ENCODE measurements at places on chromosomes 7 and 10.

GRCh38 chr7:139560678-139561077 lies 37.2 kb downstream of the CLEC2L start:
- no peak for DNase-seq

DNA sequence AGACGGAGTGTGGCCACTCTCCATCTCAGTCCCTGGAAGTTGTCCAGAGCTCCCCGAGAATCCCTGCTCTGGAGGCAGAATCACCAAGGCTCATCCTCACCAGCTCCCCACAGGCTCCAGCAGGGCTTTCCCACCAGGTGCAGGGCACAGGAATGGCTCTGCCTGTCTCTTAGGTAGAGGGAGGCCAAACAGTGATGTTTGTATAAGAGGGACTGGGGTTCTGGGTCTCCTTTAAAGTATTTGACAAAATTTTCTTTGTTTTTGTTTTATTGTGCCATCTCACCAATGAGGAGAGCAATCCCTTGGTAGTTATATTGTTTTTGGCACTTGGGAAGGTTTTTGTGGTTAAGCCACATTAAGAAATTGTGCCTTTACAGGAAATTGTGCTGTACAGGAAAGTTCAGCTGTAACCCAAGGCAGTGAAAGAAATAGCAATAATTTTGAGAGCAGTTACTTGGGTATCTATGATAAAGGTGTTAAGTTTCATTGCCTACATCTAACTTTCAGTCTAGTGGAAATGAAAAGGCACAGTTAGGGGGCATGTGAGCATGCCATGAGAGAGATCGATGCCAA lies 219.3 kb upstream of the PRSS58 start:
- no peak for DNase-seq

DNA sequence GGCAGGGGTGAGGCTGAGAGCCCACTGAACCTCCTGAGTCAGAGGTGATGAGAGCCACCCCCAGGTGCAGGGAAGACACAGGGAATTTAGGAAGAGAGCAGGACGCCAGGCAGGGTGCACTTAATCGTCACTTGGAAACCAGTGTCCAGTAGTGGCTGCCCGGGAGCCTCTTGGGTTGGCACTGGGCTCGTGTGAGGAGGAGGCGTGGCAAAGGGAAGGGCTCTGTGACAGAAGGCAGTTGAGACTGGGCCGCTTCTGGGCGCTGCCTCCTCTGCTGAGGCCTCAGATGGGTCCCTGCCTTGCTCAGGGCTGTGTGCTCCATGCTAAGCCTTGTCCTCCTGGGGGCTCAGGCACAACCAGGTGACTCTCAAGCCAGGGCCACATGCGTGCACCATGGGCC lies 13.3 kb downstream of the RET start:
- DNase-seq, result no peak

DNA sequence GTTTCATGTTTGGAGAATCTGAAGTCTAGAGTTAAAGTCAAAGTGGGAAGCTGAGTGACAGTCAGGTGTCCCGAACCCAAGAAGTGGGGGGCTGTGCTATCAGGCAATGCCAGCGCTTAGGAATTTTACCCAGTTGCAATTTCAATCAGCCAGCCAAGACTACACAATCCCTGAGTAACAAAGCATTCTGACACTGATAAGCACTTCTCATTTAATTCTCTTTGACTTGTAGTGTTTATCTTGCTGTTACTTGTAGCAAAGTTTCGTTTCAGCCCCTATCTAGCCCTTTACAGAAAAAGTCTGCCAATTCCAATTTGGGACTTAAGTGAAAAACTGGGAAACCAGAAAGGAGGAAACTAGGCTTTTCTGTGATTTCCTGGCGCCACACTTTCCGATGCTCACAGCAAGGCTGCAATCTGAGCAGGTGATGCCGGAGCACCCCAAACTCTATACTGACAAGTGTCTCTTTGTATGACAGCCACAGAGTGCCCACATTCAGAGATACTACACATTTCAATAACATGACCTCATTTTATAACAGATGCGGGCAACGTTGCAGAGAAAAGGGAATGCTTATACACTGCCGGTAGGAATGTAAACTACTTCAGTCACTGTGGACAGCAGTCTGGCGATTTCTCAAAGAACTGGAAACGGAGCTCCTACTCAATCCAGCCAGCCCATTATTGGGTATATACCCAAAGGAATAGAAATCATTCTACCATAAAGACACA lies 61.0 kb downstream of the ITIH5 start:
- DNase-seq, result no peak

DNA sequence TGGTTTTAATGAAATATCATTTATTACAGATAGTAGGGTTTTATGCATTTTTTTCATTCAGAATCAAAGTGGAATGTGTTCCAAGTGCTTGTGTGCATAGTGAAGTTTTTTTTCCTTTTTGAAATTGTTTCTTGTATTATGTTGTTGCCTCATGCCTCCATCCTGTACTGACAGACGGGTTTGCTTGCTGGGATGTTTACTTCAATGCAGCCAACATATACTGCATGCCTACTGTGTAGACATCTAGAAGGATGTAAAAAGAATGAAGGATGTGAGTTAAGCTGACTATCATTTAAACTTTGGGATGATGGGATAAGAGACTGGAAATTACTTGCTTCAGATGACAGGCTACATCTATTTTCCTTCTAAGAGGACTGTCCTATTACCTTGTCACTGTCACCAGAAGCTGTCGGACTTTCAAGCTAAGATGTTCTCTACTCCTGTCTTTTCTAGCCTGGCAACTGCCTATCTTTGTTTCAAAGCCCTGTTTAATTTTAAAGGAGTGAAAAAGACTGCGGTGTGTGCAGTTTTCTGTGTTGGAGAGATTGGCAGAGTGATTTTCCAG lies 243.7 kb downstream of the CDK14 start:
- no peak for DNase-seq

GRCh38 chr7:92824901-92825480 lies 11.4 kb downstream of the CDK6 start:
- DNase-seq, result no peak

DNA sequence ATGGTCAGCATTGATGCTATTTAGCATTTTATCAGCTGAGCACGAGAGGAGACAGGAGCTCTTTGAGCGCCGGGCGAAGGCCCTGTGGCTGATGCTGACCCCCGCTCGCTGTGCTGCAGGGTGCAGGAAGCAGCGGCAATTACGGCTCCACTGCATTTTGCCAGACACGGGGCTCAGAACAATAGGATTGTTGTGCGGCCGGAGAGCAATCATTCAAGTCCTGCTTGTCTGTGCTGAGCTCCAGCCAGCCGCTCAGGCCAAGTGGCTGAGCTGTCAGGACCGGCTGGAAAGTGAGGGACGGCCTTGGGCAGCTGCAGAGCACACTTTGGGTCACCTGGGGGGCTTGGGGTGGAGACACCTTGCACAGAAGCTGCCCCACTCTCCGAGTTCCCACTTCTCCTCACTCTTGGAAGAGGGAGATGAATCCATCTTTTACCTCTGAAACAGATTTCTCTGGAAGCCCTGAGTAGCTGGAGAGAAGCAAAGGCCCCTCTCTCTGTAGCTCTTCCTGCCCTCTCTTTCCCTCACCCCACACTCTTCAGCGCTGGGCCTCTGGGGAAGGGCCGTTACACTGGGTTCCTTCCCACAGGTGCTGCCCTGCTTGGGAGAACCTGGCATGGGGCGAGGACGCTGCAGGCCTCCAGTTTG lies 17.3 kb upstream of the ADARB2 start:
- DNase-seq, result no peak

GRCh38 chr10:75235375-75236177 lies at the start of gene COMTD1:
Gene COMTD1 (minus strand): TSS chr10:75235957. CDS start chr10:75235928, 29 bp downstream.
- peak; percentile 66 for DNase-seq

GRCh38 chr7:123824754-123825067 lies 20.3 kb upstream of the HYAL4 start:
- no peak for DNase-seq

DNA sequence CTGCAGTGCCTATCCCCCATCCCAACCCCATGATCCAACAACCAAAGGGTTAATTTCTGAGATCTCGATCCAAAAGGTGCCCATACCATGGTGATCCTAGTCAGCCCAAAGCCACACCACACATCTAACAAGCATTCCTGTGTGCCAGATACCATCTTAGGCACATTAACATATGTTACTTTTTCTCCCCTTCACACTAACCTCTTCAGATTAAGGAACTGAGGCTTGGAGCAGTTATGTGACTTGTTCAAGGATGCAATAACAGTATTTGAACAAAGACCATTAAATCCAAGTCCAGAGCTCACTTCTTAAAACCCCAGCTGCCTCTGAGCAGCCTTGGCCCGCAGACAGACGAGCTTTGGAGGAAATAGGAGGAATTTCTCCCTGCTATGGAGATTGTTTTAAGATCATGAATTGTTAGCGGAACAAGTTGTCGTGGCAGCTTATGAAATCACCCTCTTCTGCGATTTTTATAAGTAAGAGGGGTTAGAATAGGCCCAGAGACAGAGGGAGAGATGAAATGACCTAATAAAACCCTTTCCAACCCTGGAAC lies 327.2 kb downstream of the KCNMA1 start:
- DNase-seq, result no peak

GRCh38 chr7:20219446-20220292 lies 2.5 kb upstream of the MACC1 start:
- DNase-seq, result peak; percentile 48

- no peak for DNase-seq
Observed at GRCh38 chr7:132876576-132876975, 205.3 kb downstream of the CHCHD3 start.

DNA sequence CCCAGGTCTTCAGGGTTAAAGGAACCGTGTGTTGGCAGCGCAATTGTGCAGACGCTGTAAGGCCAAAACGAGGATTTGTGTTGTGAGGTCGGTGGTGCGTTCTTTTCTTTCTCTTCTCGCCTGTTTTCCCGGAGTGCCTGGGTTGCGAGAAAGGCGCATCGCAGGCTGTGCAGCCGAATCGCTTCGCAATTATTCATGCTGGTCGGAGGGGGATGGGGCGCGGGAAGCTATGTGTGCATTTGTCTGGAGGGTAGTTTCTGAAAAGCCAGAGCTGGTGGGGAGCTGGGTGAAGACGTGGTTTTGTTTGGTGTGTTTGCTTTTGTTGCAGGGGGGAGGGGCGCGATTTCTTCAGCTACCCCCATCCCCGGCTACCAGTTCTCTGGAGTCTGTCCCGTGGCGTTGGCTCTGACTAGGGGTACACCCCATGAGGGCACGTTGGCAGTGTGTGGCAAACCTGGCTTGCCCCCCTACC lies 2.1 kb downstream of the MXI1 start:
- no peak for DNase-seq

GRCh38 chr7:15345216-15345615 lies 216.6 kb downstream of the AGMO start:
- DNase-seq, result no peak

- DNase-seq, result no peak
Observed at GRCh38 chr7:157389951-157390730, 53.3 kb downstream of the DNAJB6 start.

GRCh38 chr7:31145339-31145738 lies 93.2 kb downstream of the ADCYAP1R1 start:
- no peak for DNase-seq

DNA sequence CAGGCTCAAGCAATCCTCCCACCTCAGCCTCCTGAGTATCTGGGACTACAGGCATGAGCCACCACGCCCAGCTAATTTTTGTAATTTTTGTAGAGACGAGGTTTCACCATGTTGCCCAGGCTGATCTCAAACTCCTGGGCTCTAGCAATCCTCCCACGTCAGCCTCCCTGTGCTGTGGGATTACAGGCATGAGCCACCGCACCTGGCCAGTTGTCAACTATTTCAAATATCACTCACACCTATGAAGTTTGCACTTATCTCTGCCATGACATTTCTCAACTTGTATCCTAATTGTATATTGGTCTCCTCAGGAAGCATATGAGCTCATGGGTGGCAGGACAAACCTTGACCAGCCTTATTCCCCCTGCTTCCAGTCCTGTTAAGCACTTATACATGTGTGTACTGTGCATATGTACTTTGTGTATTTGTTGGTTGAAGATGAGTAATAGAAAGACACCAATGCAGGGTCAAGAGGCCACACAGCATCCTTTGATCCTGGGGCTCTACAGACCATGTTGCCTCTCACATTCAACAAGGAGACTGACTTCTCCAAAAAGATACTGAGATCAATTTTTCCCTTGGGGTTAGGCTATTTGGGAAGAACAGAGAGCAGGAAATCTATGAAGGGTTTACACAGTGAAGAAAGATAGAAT lies 82.2 kb downstream of the SLC16A9 start:
- no peak for DNase-seq

DNA sequence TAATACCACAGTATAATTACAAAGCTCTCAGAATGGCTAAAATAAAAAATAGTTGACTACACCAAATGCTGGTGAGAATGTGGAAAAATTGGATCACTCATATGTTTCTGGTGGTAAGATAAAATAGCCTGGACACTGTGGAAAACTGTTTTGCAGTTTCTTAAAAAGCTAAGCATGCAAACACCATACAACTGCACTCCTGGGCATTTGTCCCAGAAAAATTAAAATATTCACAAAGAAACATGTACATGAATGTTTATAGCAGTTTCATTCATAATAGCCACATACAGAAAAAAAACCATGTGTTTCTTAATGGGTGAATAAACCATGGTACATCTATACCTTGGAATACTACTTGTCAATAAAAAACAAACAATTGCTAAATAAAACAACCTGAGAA lies 172.9 kb downstream of the AHR start:
- DNase-seq, result no peak

- no peak for DNase-seq
Observed at GRCh38 chr7:155344270-155344617, 46.6 kb downstream of the INSIG1 start.

GRCh38 chr10:125565046-125565445 lies 117.9 kb downstream of the TEX36 start:
- DNase-seq, result no peak

DNA sequence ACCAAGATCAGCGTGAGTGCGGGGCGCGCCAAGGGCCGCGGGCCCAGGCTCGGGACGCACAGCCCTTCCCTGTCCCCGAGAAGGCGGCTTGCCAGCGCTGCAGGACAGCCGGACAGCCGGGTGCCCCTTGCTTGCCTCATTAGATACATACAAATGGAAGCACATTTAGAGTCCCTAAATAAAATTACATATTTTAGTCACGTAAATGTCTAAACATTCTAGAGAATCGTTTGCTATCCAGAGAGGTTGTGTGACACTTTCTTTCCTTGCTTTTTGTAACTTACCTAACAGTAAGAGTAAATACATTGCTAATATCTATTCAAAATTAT lies 4.8 kb downstream of the VSTM2A start:
- DNase-seq, result no peak

GRCh38 chr10:6583447-6583846 lies 3.4 kb upstream of the PRKCQ start:
- DNase-seq, result no peak

DNA sequence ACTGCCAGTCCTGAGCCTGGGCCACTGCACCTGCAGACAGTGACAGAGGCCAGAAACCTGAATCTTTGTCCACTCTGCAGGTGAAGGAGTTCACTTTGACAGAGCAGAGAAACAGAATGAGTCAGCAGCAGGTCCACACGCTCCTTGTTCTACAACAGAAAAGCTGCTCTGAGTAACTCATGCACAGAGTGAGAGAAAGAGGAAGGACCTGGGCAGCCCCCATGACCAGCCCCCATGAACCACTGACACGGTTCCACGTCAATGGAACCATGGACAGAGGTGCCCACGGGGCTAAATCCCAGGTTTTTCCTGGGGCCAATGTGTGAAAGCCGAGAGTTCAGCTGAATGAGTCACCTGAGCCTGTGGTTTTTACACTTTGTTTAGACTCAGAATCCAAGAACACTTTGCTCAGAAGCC lies 40.8 kb upstream of the CTBP2 start:
- no peak for DNase-seq
